OCI-LY7 (cell line): ENCODE measurements at places on chromosomes 16 and 17.

- no peak for DNase-seq
Measured at GRCh38 chr17:10352893-10353292, 19.9 kb downstream of the MYH13 start.

- no peak for DNase-seq
Measured at GRCh38 chr17:82983510-82984248, 95.7 kb upstream of the METRNL start.

- peak; percentile 94 for DNase-seq
Measured at GRCh38 chr17:73711184-73711583, 66.9 kb upstream of the SDK2 start.

DNA sequence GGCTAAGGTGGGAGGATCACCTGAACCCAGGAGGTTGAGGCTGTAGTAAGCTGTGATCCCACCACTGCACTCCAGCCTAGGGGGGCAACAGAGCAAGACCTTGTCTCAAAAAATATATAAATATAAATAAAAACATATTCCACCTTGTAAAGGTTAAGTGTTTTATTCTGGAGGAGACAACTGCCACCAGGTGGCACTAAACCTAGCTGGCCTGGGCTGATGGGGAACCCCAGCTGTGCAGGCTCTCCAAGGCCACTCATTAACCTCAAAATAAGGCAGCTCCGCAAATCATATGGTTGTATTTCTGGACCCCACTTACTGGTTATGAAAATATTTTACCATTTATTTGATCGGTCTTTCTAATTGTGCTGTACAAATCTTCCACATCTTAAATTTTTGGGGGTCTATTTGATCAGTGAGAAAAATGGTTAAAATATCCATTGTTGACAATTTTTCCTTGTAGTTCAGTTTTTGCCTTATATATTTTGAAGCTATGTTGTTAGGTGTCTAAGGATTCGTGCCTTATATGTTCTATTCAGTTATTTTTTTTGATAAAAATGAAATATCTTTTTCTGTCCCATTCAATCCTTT, 8.5 kb upstream of the ICAM2 start:
- DNase-seq: peak; percentile 83

GRCh38 chr16:80733407-80733806, 71.0 kb downstream of the CDYL2 start:
- no peak for DNase-seq

GRCh38 chr16:26569793-26570192, 496.9 kb upstream of the C16orf82 start:
- peak; percentile 46 for DNase-seq

DNA sequence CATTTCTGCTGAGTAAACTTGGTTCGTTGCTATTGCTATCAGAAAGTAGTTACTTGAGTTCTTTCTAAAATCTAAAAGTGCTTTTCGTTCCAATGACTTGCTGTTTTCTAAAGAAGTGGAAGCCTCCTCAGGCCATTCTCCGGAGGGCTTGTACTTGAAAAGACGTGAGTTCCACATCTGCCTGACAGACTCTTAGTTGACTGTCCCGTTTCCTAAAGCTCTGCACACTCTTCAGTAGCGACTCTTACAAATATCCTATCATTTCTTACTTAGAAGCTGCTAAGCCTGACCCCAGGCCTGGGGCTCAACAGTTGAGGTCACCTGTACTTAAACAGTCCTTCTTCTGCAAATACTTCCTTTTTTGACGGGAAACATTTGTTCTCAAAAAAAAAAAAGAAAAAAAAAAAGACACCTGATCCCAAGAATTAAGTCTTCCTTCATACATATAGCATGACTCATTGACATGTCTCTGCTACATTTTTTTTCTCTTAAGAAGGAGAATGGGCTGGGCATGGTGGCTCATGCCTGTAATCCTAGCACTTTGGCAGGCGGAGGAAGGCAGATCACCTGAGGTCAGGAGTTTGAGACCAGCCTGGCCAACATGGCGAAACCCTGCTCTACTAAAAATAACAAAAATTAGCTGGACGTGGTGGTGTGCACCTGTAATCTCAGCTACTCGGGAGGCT, 61.5 kb downstream of the DHRS7C start:
- no peak for DNase-seq

DNA sequence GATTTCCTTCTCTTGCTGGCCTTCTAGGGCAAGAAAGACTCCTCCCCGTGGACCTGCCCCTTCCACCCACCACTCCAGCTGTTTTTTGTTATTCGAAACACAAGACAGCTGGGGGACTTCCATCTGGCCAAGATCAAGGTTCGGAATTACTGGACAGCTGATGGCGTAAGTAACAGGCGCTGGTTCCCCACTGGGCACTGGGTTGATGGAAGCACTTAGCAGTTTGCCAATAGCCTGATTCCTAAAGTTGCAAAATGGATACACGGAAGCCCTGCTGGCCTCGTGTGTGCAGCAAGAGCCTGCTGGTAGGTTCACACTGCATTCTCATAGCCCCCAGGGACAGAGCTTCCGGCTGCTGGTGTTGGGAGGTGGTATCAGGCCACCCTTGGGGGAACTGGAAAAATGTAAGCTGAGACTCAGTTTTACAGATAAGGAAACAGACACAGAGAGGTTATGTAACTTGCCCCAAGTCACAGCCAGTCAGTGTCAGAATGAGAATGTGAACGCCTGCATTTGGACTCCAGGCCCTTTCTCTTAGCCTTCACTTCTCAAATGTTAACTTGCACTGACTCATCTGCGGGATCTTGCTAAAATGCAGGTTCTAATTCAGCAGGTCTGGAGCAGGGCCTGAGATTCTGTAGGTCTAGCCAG, 171.7 kb downstream of the KATNIP start:
- no peak for DNase-seq

DNA sequence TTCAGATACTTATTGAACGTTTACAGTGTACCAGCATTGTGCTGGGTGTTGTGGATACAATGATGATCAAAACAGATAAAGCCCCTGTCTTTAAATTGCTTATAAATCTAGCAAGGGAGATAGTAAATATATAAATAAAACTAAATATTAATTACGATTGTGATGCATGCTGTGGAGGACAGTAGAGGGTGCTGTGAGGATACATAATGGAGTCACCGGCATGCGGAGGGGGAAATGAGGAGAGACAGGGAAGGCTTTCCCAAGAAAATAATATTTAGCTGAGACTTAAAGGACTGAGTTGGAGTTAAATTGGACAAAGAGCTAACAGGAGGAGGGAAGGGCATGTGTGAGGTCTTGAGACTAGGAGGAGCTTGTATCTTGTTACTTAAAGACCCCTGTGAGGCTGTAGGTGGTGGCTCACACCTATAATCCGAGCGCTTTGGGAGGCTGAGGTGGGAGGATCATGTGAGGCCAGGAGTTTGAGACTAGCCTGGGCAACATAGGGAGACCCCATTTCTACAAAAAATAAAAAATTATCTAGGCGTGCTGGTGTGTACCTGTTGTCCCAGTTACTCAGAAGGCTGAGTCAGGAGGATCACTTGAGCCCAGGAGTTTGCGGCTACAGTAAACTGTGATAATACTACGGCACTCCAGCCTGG, 2.4 kb downstream of the DHRS7B start:
- no peak for DNase-seq

DNA sequence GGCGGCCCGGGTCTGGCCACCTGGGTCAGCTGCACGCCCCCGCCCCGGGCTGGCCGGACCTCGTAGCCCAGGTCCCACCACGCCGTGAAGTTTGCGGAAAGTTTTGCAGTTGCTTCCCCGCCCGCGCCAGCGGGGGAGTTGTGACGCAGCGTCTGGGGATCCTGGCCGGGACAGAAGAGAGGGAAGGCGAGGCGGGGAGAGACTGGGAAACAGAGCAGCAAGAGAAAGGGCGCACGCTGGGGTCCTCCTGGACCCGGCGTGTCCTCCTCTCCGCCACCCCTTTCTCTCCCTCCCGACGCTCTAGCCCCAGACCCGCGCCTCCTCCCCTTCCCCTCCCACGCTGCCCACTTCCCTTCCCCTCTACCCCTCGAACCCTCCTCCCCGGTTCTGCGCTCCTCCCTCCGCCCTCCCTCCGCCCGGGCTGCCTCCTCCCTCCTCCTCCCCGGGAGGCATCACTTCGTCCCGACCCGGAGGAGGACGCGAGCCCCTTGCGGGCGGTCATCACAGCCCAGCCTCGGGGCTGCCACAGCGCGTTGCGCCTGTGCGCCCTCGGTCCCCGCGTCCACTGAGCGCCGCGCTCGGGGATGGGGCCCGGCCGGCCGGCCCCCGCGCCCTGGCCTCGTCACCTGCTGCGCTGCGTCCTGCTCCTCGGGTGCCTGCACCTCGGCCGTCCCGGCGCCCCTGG, at the start of gene MRC2:
TSS of gene MRC2 (plus strand) at position 452 of the 685 bp plus-strand sequence. CDS start at position 585, 133 bp downstream.
- DNase-seq: no peak

DNA sequence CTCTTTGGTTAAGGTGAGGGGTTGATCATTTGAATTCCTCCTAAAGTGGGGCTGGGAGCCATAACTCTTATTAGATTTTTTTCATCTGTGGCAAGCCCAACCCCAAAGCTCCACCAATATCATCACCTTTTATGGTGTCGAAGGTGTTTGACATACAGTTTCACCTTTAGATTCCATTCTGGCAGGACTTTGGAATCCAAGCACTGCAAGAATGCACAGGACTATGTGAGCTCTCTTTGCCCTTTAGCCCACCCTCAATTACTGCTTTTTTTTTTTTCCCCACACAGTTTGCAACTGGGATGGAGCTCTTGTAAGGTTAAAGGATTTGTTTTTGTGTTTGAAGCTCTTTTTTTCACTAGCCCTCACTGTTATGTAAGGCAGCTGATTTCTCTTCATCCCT, 154.0 kb upstream of the KCNJ16 start:
- no peak for DNase-seq

DNA sequence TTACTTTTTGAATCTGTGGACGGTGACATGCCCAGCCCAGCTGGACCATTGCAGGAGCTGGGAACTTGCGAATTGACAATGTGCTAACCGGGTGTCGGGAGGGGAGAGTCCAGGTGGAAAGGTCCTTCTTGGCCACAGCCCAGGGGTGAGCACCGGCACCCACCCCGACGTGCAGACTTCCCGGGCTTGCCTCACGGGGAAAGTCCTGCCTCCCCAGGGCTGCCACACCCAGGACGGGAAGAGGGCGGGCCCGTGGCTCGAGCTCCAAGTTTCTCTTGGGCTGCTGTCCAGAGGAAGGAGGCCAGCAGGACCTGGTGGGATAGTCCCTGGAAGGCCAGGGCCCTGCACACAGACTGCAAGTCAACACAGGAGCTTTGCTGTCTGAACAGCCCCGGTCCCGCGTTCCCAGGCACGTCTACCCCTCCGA, 17.7 kb downstream of the CARD14 start:
- DNase-seq: no peak

- no peak for DNase-seq
Measured at GRCh38 chr17:7587420-7588151, 2.3 kb downstream of the SOX15 start.

GRCh38 chr16:81774348-81774747, 4.7 kb upstream of the PLCG2 start:
- peak; percentile 84 for DNase-seq

- DNase-seq: no peak
Measured at GRCh38 chr17:53900951-53901350, 78.2 kb downstream of the KIF2B start.

DNA sequence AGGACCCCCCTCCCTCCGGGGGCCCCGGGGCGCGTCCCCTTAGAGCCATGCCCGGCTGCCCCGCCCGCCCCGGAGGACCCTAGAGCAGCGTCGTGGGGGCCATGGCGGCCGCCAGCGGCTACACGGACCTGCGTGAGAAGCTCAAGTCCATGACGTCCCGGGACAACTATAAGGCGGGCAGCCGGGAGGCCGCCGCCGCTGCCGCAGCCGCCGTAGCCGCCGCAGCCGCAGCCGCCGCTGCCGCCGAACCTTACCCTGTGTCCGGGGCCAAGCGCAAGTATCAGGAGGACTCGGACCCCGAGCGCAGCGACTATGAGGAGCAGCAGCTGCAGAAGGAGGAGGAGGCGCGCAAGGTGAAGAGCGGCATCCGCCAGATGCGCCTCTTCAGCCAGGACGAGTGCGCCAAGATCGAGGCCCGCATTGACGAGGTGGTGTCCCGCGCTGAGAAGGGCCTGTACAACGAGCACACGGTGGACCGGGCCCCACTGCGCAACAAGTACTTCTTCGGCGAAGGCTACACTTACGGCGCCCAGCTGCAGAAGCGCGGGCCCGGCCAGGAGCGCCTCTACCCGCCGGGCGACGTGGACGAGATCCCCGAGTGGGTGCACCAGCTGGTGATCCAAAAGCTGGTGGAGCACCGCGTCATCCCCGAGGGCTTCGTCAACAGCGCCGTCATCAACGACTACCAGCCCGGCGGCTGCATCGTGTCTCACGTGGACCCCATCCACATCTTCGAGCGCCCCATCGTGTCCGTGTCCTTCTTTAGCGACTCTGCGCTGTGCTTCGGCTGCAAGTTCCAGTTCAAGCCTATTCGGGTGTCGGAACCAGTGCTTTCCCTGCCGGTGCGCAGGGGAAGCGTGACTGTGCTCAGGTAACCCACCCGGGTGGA, 759 bp downstream of the ALKBH5 start:
- DNase-seq: peak; percentile 81

- peak; percentile 85 for DNase-seq
Measured at GRCh38 chr17:5785867-5786509, 201.7 kb upstream of the NLRP1 start.

GRCh38 chr16:10631886-10632285, 51.5 kb upstream of the EMP2 start:
- DNase-seq: no peak

GRCh38 chr16:69277413-69277812, 33.7 kb upstream of the VPS4A start:
- no peak for DNase-seq

DNA sequence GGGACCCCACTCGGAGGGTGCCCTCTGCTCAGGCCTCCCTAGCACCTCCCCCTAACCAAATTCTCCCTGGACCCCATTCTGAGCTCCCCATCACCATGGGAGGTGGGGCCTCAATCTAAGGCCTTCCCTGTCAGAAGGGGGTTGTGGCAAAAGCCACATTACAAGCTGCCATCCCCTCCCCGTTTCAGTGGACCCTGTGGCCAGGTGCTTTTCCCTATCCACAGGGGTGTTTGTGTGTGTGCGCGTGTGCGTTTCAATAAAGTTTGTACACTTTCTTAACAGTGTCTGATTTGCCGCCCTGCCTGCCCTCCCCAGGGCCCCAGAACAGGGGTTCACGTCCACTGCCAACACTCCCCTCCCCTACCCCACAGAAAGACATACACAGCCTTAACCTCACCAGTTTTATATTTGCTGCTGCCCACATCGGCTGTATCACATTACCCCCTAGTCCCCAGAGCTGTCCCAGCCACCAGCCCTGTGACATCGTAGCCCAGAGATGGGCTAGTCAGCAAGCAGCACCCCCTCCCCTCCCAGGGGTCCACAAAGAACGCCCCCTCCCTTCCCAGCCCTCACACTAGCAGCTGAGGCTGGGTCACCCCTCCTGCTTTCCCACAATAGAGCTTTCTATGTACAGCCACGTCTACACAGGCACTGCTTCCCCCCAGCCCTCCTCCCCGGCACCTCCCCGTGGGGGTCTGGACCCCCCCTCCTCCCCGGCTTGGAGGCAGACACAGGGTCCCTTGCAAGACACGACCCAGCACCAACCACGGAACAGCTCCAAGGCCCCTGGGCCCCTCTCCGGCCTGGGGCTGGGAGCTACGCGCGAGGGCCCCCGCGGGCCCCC, 7.9 kb downstream of the GRN start:
- no peak for DNase-seq
